ENCODE measurements at places on chromosomes 7 and 10.

DNA sequence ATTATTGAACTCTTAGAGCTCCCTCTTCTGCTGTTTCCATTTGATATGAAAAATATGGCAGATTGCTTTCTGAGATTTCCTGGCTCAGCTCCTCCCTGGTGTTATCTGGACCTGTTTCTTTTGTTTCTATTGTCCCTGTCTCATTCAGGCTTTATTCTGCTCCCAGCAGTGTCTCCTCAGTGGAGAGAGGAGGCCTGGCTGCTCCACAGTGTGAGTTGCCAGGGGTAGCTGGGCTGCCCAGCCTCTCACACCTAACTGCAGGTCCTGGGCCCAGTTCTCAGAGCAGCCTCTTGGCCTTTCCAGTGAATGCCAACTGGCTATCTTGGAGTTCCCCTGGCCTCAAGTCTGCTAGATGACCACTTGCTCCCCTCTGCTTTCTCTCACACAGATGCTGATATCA is 127.0 kb downstream of the VPS41 start:
- DNase-seq: no peak

DNA sequence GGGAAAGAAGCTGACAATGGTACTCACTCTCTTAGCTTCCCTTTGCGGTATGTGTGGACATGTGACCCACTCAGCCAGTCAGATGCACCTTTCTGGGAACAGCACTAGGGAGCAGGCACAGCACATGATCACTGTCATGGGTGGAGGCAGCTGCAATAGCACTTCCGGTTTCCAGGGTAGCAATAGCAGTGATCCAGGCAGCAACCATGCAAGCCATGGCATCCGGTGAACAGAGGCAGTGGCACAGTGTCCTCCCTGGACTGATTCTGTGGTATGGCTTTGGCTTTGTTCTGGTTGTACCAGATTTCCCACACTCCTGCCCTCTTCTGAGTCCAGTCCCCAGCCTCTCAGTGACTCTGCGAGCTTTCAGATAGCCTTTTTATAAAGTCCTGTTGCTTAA is 86.8 kb upstream of the NAMPT start:
- no peak for DNase-seq

DNA sequence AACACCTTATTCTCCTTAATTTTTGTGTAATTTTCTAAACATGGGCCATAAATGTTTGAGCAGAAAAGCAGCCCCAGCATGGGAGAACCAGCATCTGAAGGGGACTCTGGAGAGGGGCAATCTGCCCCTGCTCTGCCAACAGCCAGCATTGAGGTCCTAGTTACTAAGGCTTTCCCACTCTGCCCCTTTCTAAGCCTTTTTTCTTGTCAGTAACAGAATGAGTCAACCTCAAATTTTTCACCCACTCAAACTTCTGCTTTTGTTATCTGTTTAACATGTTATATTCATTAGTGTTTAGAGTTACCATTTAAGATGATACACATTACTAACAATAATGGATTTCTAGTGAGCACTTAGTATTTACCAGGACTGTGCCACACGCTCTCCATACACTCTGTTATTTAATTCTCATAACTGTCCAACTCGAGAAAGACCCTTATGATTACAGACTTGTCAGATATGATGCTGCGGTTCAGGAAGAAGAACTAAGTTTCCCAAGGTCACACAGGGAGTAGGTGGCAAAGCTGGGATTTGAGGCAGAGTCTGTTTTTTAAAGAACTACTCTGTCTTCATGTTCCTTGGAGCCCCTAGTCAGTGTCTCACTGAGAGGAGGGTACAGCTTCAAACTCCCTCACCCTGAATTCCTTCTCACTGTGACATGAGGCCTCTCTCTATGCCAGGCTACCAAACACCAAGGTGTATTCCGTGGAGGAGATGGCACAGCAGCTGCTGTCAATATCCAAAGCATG is 19.9 kb upstream of the GPAM start:
- DNase-seq: no peak

- no peak for DNase-seq
Measured at GRCh38 chr7:150845421-150845861, 6.9 kb upstream of the AOC1 start.

Measured in activated T-helper 1 cell treated with anti-CD3 and anti-CD28 coated beads, Interleukin-2, amount 50 U/mL, for 16 hours (primary cell).